Activated CD8-positive, alpha-beta memory T cell treated with anti-CD3 and anti-CD28 coated beads for 48 hours (primary cell): ENCODE measurements at places on chromosomes 6 and 20.

GRCh38 chr6:137864812-137865508 lies 2.1 kb upstream of the TNFAIP3 start:
- no peak for DNase-seq

DNA sequence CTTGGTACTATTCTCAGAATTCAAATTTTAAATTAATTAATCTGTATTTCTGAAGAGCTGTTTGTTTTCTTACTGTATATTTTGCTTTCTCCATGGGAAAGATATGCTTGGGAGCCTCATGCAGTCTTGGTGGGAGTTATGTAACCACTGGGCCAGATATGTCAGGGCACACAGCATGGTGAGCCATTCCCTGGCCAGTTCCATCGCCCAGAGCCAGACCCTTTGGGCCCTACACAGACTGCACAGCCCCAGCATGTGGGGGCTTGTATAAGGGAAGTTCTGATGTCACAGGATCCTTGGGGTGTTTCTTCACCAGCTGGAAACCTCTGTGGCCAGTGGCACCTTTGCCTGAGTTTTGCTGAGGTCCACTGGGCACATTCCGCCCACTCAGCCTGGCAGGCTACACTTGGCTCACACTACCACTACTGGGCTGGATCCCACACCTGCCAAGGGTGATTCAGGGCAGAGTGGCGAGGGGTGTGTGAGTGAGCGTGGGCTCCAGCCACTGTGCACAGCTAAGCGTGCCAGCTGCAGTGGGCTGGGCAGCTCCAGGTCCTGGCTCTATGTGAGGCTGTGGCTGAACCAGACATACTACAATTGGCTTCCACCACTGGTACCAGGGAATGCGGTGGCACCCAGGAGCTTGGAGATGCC lies 293.5 kb downstream of the ARHGAP18 start:
- DNase-seq = no peak

- DNase-seq = no peak
Measured at GRCh38 chr20:32975698-32976674, 28.2 kb downstream of the SUN5 start.

- DNase-seq = no peak
Measured at GRCh38 chr6:90364286-90364685, 67.6 kb upstream of the BACH2 start.

- no peak for DNase-seq
Measured at GRCh38 chr6:109406196-109406595, 23.9 kb upstream of the CD164 start.
